Hair follicle dermal papilla cell (primary cell): ENCODE measurements at places on chromosomes 7 and 10. TPM values are rescaled to one million over a fixed set of nuclear protein-coding genes. Genes with fewer than 3 reads are reported as not detected.

The PROSER2 gene
- 0.65 TPM in 1 of 2 replicates, not detected in the other for total RNA-seq

The SYT15B gene
- under 0.01 TPM in 1 of 2 replicates, not detected in the other for total RNA-seq

The SPDYE1 gene
- total RNA-seq = under 0.01 TPM in 1 of 2 replicates, not detected in the other

The FEZF1 gene
- total RNA-seq = not detected in 2 replicates

The NPC1L1 gene
- not detected in 2 replicates for total RNA-seq

The SLC29A4 gene
- total RNA-seq = 1.3 and 1.5 TPM in 2 replicates

The CYP3A4 gene
- total RNA-seq = not detected in 2 replicates

The SLC26A5 gene
- not detected in 2 replicates for total RNA-seq

The DPYSL4 gene
- total RNA-seq = 4.4 and 6.1 TPM in 2 replicates

The GIMAP7 gene
- not detected in 2 replicates for total RNA-seq

The SMNDC1 gene
- total RNA-seq = 7.8 and 8.3 TPM in 2 replicates

The GBX1 gene
- not detected in 2 replicates for total RNA-seq

The VSIR gene
- 52.4 and 52.9 TPM in 2 replicates for total RNA-seq

The ADAMTS14 gene
- total RNA-seq = 12.4 and 15.6 TPM in 2 replicates

The AKR1C4 gene
- not detected in 2 replicates for total RNA-seq

The ZNF273 gene
- 2.1 and 2.7 TPM in 2 replicates for total RNA-seq

The OR2F2 gene
- not detected in 2 replicates for total RNA-seq

The PAPOLB gene
- under 0.01 and 0.16 TPM in 2 replicates for total RNA-seq

The GJD4 gene
- total RNA-seq = 0.16 TPM in 1 of 2 replicates, not detected in the other

The CNPY1 gene
- total RNA-seq = not detected in 2 replicates

The BCL7B gene
- 32.6 and 36.4 TPM in 2 replicates for total RNA-seq

The DENND2A gene
- 61.8 and 71.0 TPM in 2 replicates for total RNA-seq

The GNAI1 gene
- 38.3 and 46.1 TPM in 2 replicates for total RNA-seq

The STEAP1B gene
- 11.4 and 16.2 TPM in 2 replicates for total RNA-seq

The ZNF680 gene
- total RNA-seq = 6.2 and 8.8 TPM in 2 replicates

The PRDX3 gene
- 139 and 146 TPM in 2 replicates for total RNA-seq

The ASB13 gene
- 32.3 and 33.4 TPM in 2 replicates for total RNA-seq

The SCART1 gene
- total RNA-seq = 4.3 and 5.2 TPM in 2 replicates

The LRIT1 gene
- not detected in 2 replicates for total RNA-seq

The AASS gene
- 24.4 and 27.7 TPM in 2 replicates for total RNA-seq

The TRIL gene
- total RNA-seq = 11.8 and 17.7 TPM in 2 replicates

The GPR26 gene
- not detected in 2 replicates for total RNA-seq

The TMEM168 gene
- total RNA-seq = 22.7 and 32.9 TPM in 2 replicates

The ERVW-1 gene
- not detected in 2 replicates for total RNA-seq

The AHR gene
- 105 and 117 TPM in 2 replicates for total RNA-seq

The SLC18A3 gene
- total RNA-seq = not detected in 2 replicates

The AZGP1 gene
- total RNA-seq = 0.12 TPM in 1 of 2 replicates, not detected in the other

The ADRA2A gene
- total RNA-seq = 2.9 and 3.2 TPM in 2 replicates

The ZNF365 gene
- total RNA-seq = 3.9 and 4.0 TPM in 2 replicates

The PI4K2A gene
- total RNA-seq = 29.7 and 37.8 TPM in 2 replicates

The ANXA8 gene
- 0.97 and 1.1 TPM in 2 replicates for total RNA-seq

The PNLIPRP1 gene
- total RNA-seq = not detected in 2 replicates

The ENTPD1 gene
- 0.24 and 0.32 TPM in 2 replicates for total RNA-seq

The CYP2C19 gene
- not detected in 2 replicates for total RNA-seq

The SPAG6 gene
- total RNA-seq = not detected in 2 replicates

The PLAU gene
- 99.5 and 123 TPM in 2 replicates for total RNA-seq

The PLPP4 gene
- 0.65 and 2.1 TPM in 2 replicates for total RNA-seq

The RNF32 gene
- 1.8 and 1.9 TPM in 2 replicates for total RNA-seq

The NPY4R2 gene
- total RNA-seq = 0.16 TPM in 1 of 2 replicates, not detected in the other

The OR13A1 gene
- total RNA-seq = not detected in 2 replicates

The HOXA9 gene
- total RNA-seq = 0.36 TPM in 1 of 2 replicates, not detected in the other
